Ovary (tissue), 10 donors: ENCODE measurements at places on chromosomes 2 and 18. TPM values are rescaled to one million over a fixed set of nuclear protein-coding genes. Genes with fewer than 3 reads are reported as not detected.

The ZBTB7C gene
- total RNA-seq = 20.1 TPM

The NCKAP1 gene
- total RNA-seq = 109 TPM

The LPIN1 gene
- 88.0 TPM for total RNA-seq

The SCN7A gene
- total RNA-seq = 71.9 TPM

The INO80B gene
- 28.1 TPM for total RNA-seq

The TCF23 gene
- total RNA-seq = 72.2 TPM

DNA sequence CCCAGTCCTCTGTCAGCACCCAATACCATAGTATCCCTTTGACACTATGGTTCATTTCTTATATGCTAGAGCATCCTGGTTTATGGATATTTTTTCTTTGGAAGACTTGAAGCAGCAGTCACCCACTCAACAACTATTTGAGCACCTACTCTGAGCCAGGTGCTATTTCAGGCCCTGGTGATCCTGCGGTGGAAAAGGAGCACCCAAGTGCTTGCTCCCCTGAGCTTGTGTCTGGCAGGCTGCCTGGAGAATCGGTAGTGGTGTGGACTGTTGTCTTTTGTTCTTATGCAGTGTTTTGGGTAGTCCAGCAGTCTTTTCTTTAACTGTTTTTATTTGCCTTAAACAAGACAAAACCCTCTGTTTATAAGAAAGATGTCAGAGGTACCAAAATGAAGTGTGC lies 28.9 kb downstream of the NCK2 start:
- DNase-seq = no peak

- DNase-seq = no peak
Observed at GRCh38 chr2:118859157-118859770, 11.8 kb upstream of the EN1 start.

DNA sequence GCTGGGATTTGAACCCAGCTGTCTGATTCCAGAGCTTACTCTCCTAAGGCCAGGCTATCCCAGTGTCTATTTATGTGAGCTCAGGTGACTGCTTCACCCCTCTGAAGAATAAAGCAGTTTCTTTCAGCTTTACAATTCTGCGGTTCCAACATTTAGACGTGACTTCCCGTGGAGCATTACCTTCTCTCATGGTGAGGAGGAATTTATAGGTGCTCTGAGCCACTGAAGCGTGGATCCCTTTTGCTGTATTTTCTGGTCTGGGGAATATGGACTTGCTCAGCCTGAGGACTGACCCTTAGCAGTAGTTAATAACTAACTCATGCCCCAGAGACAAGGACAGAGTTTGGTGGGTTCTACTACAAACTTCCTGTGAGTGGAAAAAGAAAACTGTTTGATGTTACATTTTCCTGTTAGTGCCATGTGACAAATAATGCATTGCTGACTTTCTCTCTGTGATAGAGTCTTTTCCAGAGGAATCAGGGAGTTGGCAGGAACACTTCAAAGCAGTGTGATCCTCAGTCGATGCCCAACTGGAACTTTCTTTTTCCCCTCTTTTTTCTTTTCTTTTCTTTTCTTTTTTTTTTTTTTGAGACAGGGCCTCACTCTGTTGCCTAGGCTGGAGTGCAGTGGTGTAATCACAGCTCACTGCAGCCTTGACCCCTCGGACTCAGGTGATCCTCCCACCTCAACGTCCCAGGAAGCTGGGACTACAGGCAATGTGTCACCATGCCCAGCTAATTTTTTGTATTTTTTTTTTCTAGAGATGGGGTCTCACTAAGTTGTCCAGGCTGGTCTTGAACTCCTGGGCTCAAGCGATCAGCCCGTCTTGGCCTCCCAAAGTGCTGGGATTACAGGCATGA lies 21.9 kb downstream of the CASP10 start:
- DNase-seq = no peak

DNA sequence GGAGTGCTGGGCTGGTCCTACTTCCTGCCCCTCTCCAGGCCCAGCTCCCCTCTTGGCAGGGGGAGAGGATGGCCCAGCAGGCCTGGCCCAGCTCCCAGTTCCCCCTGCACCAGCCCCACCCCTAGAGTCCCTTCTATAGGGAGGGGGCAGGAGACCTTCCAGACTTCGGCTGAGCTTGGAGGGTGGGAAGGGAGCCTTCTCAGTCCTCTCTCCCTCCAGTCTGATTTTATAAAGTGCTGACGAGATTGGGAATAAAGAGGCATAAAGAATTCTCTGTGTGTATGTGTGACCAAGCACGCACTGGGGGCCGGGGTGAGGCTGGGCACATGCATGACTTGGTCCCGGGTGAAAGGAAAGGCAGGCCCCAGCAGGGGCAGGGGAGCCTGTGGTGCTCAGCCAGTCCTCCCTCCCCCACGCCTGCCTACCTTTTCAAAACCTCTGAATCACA lies 5.1 kb downstream of the CHPF start:
- DNase-seq = peak; percentile 73

GRCh38 chr2:50591642-50592041 lies 440.3 kb downstream of the NRXN1 start:
- no peak for DNase-seq

- no peak for DNase-seq
Observed at GRCh38 chr2:235234736-235235135, 259.1 kb upstream of the AGAP1 start.

GRCh38 chr18:22705328-22705727 lies 227.8 kb upstream of the RBBP8 start:
- no peak for DNase-seq

DNA sequence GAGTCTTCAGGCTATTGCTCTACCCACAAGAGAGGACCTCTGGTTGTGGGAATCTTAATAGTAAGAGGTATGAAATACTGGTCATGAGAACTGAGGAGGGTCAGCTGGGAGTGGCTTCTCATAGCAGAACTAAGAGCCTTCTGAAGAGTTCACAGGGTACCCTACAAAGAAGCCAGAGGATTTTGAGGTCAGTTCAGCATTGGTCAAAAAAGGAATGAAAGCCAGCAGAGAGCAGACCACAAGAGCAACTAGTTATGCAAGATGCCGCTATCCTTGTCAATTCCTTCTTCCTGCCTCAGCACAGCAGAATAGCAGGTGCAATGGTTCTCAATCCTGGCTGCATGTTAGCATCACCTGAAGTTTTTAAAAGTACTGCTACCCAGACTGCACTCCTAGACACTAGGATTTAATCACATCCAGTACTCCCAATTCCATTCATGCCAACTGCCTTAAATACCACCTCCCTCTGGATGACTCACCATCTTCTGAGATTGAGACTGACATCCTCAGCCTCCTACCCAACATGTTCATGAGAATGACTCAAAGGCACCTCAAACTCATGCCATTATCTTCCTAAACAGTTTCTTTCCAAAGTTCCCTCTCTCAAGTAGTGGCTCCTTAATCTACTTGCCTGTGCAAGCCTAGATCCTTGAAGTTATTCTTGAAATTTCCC lies 81.0 kb upstream of the RBMS1 start:
- DNase-seq = no peak

DNA sequence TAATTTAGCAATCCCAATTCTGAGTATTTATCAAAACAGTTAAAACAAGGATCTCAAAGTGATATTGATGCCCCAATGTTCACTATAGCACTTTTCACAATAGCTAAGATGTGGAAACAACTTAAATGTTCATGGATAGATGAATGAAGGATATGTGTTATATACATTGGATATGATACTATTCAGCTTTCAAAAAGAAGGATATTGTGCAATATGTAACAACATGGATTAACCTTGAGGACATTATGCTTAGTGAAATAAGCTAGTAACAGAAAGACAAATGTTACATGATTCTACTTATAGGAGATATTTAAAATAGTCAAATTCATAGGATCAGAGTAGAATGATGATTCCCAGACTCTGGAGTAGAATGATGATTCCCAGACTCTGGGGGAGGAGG lies 78.0 kb downstream of the INSIG2 start:
- DNase-seq = no peak

GRCh38 chr18:76953583-76954233 lies 131.4 kb downstream of the ZNF236 start:
- DNase-seq = peak; percentile 83

DNA sequence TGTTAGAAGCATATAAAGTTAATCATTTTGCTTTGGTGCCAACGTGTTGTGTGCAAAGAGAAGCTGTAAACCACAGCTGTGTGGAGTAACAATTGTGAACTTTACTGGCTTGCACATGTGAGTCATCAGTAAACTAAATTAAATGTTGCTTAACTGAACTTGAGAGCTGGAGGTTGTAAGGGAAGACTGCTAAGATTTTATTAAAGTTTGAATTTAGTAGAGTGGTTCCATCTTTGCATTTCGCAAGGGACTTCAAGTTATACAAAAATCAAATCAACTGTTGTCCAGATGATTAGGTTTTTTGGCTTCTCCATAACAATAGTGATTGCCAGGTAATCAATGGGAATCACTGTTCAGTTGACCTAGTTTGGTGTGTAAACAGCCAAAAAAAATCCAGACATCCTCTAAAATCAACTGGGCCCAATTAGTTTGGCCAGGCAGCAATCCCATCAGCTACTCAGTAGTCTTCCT lies 247.4 kb downstream of the MYO3B start:
- no peak for DNase-seq

GRCh38 chr2:150621526-150622213 lies 134.2 kb upstream of the RND3 start:
- no peak for DNase-seq

GRCh38 chr2:197710424-197711042 lies 5.4 kb downstream of the MARS2 start:
- no peak for DNase-seq

- no peak for DNase-seq
Observed at GRCh38 chr18:80119111-80119510, 10.0 kb downstream of the ADNP2 start.

- no peak for DNase-seq
Observed at GRCh38 chr2:30605197-30605596, 158.2 kb downstream of the LCLAT1 start.

GRCh38 chr18:3794537-3795348 lies 344.8 kb downstream of the TGIF1 start:
- DNase-seq = no peak

DNA sequence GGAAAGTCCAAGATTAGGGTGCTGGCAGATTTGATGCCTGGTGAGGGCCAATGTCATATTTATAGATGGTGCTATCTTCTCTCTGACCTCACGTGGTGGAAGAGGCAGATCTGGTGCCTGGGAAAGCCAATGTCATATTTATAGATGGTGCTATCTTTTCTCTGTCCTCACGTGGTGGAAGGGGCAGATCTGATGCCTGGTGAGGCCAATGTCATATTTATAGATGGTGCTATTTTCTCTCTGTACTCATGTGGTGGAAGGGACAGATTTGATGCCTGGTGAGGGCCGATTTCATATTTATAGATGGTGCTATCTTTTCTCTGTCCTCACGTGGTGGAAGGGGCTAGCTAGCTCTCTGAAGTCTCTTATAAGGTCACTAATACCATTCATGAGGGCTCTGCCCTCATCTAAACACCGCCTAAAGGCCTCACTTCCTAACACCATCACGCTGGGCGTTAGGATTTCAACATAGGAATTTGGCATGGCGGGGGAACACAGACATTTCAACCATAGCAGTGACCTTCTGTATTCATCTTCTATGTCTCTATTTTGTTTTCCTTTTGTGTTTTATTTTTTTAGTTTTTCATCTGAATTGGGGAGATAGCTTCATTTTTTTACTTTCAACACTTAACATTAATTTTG lies 278.4 kb downstream of the SPAG16 start:
- no peak for DNase-seq

DNA sequence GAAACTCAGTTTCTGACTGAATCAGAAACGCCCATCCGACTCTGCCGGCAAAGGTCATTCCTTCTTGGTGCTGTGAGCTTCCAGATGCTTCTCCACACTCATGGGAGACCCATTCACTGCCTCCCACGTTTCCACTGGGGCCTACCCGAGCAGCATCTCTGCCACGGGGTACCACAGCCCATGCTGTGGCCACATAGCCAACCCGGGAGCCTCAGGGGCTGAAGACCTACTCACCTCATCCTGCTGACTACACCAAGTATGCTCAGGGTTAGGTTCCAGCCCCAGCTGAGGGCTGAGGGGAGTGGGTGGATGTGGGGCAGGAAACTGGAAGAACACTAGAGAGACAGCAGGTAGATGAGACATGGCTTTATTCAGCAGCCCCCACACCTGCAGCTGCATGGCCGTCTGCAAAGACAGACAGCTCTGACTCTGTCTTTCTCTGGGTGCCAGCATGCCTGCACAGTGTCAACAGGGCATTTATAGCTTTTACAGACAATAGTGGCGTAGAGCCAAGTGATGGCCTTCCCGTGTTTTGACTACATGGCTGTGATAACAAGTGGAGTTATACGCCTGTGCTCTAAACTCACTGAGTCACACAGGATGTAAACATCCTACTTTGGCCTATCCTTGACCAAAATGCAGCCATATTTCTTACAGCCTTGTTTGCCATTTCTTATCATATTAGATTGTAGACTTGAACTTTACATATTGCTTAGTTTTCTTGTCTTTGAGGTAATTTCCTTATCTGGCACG lies 16.5 kb upstream of the KLHL23 start:
- DNase-seq = peak; percentile 31

DNA sequence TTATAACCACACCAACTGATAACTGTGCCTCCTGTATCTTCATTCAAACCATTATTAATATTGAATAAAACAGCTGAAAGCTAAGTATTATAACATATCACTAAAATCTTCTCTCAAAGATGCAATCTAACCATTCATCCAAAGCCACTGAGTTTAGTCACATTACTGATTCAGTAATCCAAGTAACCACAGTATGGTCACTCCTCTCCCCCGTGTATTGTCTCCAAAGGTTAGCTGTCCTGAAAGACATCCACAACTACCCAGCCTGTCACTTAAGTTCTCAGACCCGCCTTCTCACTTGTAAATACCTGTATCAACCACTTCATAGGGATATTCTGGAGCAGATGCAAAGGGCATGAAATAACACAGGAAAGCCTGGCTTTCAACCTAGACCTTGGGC lies 213.4 kb upstream of the BOD1L2 start:
- no peak for DNase-seq

DNA sequence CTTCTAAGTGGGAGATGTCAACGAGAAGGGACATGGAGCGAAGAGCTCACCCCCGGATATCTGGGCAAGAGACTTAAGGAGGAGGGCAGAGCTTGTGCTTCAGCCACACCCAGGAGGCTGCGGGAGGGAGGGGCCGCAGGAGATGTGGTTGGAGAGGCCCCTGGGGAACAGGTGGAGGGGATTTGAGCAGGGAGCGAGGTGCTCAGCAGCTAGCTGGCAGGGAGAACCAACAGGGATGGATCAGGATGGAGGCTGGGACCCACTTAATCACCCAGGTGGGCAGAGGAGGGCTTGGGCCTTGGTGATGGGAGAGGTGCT lies 78.3 kb downstream of the MBP start:
- DNase-seq = no peak

GRCh38 chr2:101253013-101253702 lies 472 bp downstream of the CNOT11 start:
- DNase-seq = peak; percentile 73

DNA sequence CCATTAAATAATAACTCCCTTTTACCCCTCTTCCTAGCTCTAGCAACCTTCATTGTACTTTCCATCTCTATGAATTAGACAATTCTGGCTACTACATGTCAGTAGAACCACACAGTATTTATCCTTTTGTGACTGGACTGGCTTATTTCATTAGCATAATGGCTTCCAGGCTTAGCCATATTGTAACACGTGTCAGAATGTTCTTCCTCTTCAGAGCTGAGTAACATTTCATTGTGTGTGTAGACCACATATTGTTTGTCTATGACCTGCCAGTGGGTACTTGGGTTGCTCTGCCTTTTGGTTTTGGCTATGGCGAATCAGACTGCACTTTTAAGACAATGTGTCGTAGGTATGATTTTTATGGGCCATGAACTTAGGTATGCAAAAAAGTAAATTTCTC lies 20.9 kb downstream of the TSN start:
- no peak for DNase-seq
